Renal pelvis (tissue), 12 donors: ENCODE measurements at places on chromosomes 7 and 10.

DNA sequence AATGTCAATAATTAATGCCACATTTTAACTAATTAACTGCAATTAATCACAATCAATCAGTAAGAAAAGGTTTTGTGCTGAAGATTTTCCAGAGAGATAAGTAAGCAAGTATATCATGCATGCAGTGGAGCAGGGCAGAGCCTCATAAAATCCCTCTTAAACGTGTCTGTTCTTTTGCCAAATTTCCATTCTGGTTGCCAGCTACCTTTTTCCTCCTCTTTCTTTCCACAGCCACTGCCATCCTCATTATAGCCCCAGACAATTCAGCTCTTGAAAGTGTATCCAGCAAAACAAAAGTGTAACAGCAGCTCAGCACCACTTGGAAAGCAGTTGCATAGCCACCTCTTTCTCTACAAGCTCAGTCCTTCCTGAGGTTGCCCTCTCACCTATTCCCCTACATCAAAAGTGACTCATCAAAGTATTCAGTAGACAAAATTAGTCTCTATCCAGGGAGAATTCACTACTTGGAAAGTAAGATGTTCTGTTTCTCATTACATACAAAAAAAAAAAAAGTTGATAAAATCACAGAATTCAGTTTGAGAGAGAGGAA is 26.9 kb upstream of the EPHB6 start:
- no peak for DNase-seq

GRCh38 chr7:138299066-138299465 is 161.0 kb upstream of the TRIM24 start:
- DNase-seq, result no peak

DNA sequence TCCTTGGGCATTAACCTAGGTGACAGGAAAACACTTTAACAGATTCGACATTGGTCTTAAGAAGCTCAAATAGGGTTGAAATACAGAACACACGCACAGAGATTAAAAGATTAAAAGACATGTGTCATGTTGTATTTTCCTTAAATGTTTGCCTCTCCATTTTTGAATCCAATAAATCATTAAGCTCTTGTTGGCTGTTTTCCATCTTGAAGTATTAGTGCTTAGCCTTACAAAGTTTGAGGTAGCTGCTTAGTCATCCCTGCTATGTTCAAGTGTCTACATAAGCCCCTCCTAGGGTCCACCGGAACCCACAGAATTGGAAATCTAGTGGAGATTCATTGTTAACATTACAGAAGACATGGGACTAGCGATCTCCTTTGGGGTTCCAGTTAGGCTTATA is 12.7 kb upstream of the GJD4 start:
- DNase-seq, result no peak

DNA sequence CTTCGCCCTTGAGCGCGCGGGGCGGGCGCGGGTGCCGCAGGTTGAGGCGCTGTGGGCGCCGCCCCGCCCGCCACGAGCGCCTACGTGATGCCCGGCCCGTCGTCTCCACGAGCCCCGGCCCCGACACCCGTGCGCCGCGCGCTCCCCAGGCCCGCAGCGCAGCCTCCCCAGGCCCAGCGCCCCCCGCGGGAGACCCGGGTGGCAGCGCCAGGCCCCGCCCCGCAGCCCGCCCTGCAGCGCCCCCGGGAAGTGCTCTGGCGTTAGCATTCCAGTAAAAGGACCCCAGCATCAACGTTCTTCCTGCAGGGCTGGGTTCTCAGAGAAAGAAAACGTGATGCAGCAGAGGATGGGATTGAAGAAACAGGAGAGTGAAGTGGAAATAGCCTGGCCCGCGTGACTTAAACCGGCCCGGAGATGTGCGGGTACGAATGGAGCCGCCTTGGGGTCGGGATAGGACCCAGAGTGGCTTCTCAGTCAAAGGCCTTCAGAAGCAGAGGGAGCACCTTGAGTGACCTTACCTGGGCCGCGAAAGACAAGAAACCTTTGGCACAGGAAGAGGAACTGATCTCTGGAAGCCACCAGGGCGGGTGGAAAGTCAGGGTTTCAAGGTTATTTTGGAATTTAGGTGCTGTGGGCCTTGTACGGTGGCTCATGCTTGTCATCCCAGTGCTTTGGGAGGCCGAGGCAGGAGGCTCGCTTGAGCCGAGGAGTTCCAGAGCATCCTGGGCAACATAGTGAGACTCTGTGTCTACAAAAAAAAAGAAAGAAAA is 1.8 kb downstream of the PFKP start:
- no peak for DNase-seq

GRCh38 chr7:72275382-72276070 is 136.6 kb downstream of the CALN1 start:
- no peak for DNase-seq

DNA sequence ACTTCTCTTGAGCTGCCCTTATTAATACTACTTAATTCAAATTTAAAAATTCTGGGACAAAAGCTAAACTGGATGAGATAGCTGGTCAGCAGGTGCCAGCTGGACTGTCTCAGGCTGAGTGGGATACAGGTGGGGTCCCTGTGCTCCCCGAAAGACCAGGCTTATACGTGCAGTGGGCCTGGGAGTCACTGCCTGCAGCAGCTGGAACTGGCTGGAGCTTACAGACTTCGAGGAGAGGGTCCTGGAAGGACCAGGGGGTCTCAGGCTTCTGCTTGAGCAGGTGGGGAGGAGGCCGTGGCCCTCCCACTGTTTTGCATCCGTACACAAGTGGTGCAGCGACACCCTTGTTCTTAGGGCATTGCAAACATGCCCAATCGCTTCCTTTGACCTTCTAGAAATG is 203.7 kb downstream of the GLRX3 start:
- no peak for DNase-seq

GRCh38 chr7:1672851-1673486 is 2.9 kb downstream of the ELFN1 start:
- DNase-seq, result no peak

DNA sequence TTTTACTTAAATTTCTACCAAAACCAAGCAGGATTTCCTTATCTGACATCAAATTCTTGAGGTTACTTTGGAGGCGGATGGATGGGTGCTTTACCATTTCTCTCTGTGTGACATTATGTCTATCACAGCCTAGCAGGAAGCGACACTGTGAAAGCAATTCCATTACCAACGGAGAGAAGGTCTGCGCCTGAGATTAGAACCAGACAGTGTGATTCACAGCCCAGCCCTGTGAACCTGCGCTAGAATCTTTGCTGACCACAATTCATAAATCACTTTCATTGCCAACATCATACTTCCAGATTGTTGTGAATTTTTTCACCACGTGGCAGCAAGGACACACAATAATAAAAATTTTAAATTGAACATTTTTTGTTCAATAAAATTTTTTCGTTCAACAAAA is 126.5 kb downstream of the CUBN start:
- DNase-seq, result no peak

GRCh38 chr10:76309741-76310587 is 878.5 kb downstream of the LRMDA start:
- DNase-seq, result no peak

- no peak for DNase-seq
Observed at GRCh38 chr7:3956949-3957348, 655.9 kb downstream of the SDK1 start.

GRCh38 chr10:110214371-110214826 is 7.0 kb downstream of the MXI1 start:
- DNase-seq, result no peak

- no peak for DNase-seq
Observed at GRCh38 chr10:32454148-32454547, 8.2 kb downstream of the CCDC7 start.

- DNase-seq, result no peak
Observed at GRCh38 chr7:120472892-120473291, 199.9 kb downstream of the KCND2 start.

DNA sequence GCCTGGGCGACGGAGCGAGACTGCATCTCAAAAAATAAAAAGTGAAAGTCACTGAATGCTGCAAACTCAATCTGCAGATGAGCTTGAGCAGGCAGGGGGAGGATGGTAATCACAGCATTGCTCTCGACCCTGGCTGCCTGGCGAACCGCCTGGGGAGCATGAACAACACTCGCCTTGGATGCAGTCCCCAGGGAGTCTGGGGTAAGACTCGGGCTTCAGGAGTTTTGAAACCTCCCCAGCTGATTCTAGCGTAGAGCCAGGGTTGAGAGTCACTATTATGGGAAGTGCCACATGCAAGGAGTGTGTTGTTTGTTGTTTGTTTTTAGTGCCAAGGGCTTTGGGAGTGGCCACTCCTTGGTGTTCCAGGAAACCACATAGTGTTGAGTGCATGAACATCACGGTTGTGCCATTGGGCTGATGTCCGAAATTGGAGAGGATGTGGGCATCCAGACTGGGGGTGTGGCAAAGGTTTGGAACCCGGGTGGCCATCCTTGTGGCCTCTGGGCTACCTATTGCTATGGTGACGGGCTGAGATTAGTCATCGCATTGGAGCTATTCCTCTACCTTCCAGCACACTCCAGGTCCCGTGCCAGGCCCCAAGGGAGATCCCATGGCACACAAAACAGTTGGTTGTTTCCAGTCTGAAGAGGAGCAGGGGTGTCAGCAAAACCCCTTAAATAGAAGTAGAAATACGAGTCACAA is 92.6 kb downstream of the RGS10 start:
- DNase-seq, result no peak

DNA sequence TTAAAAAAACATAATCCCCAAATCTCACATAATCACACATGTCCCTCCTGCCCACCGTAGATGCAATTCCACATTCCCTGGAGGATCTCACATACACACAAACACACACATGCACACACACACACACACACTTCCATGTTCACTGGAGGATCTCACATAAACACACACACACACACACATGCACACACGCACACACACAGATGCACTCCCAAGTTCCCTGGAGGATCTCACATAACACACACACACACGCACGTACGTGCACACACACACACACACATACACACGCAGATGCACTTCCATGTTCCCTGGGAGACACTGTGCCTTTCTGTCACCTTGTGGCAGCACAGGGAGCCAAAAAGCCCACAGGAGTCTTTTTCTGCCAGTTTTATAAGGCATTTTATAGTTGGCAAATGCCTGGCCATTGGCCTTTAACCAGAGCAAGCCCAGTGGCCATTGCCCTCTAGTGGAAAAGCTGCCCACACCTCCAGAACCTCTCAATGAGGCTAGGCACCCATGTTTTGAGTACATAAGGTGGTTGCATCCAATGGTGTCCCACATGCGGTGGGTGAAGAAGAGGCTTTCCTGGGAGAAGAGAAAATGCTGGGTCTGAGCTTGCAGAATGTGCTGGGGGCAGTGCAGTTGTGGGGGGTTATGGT is 115.4 kb upstream of the ACBD5 start:
- DNase-seq, result no peak

DNA sequence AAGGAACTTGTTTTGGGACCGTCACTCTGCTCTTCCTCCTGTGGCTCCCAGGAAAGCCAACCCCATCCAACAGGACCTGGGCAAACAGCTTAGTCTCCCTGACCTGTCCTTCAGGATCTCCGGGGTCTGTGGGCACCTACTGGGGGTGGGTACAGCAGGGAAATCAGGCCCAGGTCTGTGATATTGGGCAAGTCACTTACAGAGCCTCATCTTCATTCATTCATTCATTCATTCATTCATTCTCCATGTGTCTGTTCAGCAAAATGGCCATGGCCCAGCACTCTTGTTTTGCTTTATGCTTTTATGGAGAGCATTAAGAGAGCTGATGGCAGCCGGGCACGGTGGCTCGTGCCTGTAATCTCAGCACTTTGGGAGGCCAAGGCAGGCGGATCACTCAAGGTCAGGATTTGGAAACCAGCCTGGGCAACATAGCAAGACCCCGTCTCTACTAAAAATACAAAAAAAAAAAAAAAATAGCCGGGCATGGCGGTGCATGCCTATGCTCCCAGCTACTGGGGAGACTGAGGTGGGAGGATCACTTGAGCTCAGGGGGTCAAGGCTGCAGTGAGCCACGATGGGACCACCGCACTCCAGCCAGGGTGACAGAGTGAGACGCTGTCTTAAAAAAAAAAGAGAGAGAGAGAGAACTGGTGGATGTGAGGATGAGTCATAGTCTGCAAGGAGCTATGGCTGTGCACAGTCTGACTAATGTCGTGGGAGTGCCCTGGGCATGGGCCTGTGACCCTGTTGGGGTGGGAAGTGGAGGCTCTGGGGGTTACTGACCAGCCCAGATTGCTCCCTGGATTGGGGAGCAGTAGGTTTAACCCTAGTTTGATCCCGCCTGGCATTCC is 54.3 kb downstream of the CLIP2 start:
- DNase-seq, result no peak

GRCh38 chr7:2360796-2361195 is 6.2 kb downstream of the EIF3B start:
- DNase-seq, result no peak

GRCh38 chr7:158828133-158829020 is 932 bp downstream of the ESYT2 start:
- no peak for DNase-seq

GRCh38 chr7:90825779-90826178 is 229.7 kb downstream of the CDK14 start:
- DNase-seq, result no peak

DNA sequence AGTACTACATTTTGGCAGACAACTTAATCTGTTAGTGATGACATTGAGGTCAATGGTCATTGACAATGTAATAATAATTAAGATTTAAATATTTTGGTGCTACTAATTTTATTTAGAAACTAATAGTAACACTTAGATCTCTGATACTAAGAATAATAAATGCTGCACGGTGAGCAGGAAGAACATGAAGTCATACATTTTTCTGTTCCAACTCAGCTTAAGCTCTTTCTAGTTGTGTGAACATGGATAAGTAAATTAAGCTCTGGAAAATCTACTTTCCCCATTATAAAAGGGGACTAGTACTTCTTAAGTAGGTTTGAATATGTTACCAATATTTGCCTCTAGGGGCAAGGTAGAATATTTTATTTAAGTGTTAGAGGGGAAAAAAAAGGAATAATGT is 65.9 kb upstream of the MEOX2 start:
- no peak for DNase-seq

- peak; percentile 10 for DNase-seq
Observed at GRCh38 chr7:88635149-88635548, 124.4 kb upstream of the ZNF804B start.

- no peak for DNase-seq
Observed at GRCh38 chr7:36045830-36046341, 107.2 kb upstream of the EEPD1 start.

- peak; percentile 45 for DNase-seq
Observed at GRCh38 chr7:152894295-152895170, 135.0 kb downstream of the ACTR3B start.

- DNase-seq, result no peak
Observed at GRCh38 chr7:12570534-12571461, at the start of gene SCIN. Gene SCIN (plus strand): TSS chr7:12570720. CDS start chr7:12570787, 67 bp downstream.

GRCh38 chr10:120460776-120461175 is 3.7 kb downstream of the PLPP4 start:
- DNase-seq, result no peak

GRCh38 chr7:112361154-112361553 is 89.1 kb upstream of the IFRD1 start:
- no peak for DNase-seq

GRCh38 chr10:28386503-28386868 is 83.6 kb upstream of the MPP7 start:
- no peak for DNase-seq
